ENCODE measurements at places on chromosomes 5 and 9. TPM values are rescaled to one million over a fixed set of nuclear protein-coding genes. Genes with fewer than 3 reads are reported as not detected.
A peak's percentile ranks its signal among the peaks of the same experiment; 100 is the strongest.

GRCh38 chr9:3525096-3525835 lies 535 bp downstream of the RFX3 start:
- DNase-seq: no peak

- no peak for DNase-seq
Observed at GRCh38 chr9:109590966-109591365, 92.9 kb upstream of the PTPN3 start.

DNA sequence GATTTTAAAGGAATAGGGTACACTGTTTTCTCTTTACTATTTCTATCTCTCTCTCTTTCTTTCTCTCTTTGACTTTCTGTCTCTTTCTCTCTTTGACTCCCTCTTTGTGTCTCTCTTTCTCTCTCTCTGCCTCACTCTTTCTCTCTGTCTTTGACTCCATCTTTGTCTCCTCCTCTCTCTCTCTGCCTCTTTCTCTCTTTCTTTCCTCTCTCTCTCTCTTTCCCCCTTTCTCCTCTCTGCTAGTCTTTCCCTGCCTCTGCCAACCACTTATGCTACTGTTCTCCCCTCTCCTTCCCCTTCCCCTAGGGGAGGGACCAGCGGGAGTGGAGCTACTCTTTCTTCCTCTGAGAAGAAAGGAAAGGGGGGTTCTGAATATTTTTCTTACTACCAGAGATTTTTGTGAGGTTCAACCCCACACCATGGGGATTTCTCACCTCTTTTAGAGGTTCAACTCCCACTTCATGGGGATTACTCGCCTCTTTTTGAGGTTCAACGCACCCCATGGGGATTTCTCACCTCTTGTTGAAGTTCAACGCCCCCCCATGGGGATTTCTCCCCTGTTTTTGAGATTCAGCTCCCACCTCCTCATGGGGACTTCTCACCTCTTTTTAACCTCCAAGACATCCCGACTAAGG lies 309.9 kb downstream of the NR3C1 start:
- no peak for DNase-seq

GRCh38 chr9:13718086-13718485 lies 438.6 kb upstream of the MPDZ start:
- no peak for DNase-seq

- no peak for DNase-seq
Observed at GRCh38 chr9:69797675-69798074, 22.9 kb upstream of the CFAP95 start.

DNA sequence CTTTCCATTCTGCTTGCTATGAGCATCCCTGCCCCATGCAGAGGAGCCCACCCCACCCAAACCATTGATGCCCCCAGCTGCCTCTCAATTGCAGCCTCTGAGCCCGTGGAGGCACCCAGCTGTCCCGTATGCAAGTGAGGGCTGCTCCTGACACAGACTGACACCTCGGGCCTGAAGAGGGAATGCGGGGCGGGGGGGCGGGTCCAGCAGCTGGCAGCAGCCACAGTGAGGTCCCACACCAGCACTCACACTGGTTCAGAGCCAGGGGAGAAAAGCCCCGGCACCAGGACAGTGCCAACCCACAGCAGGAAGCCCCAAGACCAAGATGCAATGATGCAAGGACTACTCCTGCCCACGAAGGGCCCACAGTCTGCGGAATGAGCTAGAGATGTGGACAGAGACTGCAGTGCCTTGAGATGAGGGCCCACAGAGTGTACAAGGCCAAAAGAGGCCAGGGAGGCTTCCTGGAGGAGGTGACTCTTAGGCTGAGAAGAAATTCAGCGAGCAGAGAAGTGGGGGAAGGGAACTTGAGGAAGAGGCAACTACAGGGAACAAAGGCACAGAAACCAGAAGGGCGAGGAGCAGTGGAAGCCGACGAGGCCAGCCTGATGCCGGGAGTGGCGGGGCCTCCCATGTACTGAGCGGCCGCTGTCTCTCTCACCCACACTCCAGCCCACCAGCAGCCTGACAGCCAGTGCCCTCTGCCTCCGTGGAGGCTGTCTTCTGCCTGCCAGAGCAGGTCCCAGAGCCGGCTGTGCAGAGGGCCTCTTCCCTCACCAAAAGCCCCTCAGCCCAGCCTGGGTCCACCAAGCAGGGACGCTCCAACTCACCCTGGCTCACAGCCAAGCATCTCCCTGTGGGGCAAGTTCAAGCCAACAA lies 9.2 kb downstream of the EEIG1 start:
- DNase-seq: peak; percentile 71

DNA sequence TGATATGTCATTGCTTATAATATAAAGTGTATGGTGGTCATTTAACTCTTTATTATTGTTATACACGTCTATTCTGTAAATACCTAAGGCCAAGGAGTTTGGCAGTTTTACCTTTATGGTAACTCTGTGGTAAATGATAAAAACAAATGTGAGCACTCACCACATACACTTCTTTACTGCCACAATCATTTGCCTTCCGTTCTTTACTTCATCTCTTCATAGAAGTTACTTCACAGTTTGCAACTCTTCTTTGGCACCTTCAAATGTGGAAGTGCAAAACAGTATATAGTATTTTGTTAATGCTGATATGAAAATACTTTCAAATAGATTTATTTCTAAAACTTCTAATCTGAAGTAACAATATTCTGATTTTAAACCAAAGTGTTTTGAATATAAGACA lies 4.4 kb upstream of the MEF2C start:
- no peak for DNase-seq

PCDHA3 gene
- not detected for total RNA-seq

STPG3 gene
- total RNA-seq: not detected

FOXD4L5 gene
- total RNA-seq: 0.16 TPM

CRB2 gene
- not detected for total RNA-seq

Measured in activated naive CD4-positive, alpha-beta T cell treated with anti-CD3 and anti-CD28 coated beads, Interleukin-2, amount 50 U/mL, for 72 hours (primary cell).